Progenitor cell of endocrine pancreas (in vitro differentiated cells): ENCODE measurements at places on chromosomes 4 and X. TPM values are rescaled to one million over a fixed set of nuclear protein-coding genes. Genes with fewer than 3 reads are reported as not detected.

- H3K4me1 ChIP-seq = peaks cover 3% of the 10 kb centered on the region
- peak overlapping the region; percentile 85 for H3K4me3 ChIP-seq
- H3K27ac ChIP-seq = no peak overlapping the region
- no peak for DNase-seq
- H3K27me3 ChIP-seq = peaks cover 47% of the 10 kb centered on the region
Observed at GRCh38 chr4:168317621-168318020, 931 bp downstream of the DDX60 start.

The SPANXC gene
- not detected in 2 replicates for total RNA-seq

DNA sequence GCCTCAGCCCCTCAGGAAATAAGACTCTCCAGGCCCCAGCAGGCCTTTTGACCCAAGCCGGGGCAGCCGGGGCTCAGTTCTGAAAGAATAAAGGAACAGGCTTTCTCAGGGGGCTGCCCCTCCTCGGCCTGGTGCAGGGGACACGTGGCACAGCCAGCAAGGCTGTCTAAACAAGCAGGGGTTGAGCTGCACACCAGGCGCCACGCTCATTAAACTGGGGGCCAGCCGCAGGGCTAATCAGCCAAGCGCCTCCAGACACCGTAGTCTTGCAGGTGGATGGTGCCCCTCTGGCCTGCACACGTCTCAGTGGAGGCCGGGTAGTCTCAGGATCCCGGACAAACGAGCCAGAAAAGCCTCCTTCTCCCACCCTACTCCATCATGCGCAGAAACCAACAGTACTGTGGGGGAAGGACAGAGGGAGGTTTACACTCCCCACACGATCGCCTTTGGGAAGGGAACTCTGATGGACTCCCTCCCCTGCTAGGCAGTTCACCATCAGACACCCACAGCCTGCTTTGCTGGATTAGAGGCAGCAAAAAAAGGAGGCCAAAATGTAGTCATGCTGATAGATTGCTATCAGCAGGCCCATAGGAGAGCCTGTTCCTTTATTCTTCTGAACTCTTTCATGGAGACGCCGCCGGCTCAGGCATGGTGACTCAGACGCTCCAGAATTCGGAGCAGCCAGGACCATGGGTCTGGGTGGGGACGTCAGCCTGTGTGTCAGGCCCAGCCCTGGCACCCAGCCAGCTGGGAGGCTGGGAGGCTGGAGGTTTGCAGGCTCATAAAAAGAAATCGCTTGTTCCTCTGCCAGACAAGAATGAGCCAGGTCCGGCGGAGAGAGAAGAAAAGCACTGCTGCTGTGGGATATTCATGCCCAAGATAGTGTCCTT is 342.4 kb downstream of the BCOR start:
- no peaks in the 10 kb centered on the region for H3K36me3 ChIP-seq
- no peak overlapping the region for H3K4me3 ChIP-seq
- H3K4me1 ChIP-seq = peaks cover 9% of the 10 kb centered on the region
- no peak for DNase-seq
- H3K27me3 ChIP-seq = peaks cover 5% of the 10 kb centered on the region
- H3K27ac ChIP-seq = no peak overlapping the region

The CSAG1 gene
- not detected in 2 replicates for total RNA-seq

- H3K36me3 ChIP-seq = peaks cover 12% of the 10 kb centered on the region
- peak overlapping the region; percentile 81 for H3K4me3 ChIP-seq
- H3K27me3 ChIP-seq = no peaks in the 10 kb centered on the region
- peaks cover 16% of the 10 kb centered on the region for H3K4me1 ChIP-seq
- DNase-seq = no peak
- peak overlapping the region; percentile 92 for H3K27ac ChIP-seq
Observed at GRCh38 chr4:40750461-40751258, 905 bp downstream of the NSUN7 start.

- no peak within 1 kb of the TSS for H3K27ac ChIP-seq
- H3K4me1 ChIP-seq = no peaks in the 10 kb centered on the region
- no peaks in the 10 kb centered on the region for H3K36me3 ChIP-seq
- no peak for DNase-seq
Observed at GRCh38 chrX:139965421-139965820, at the start of gene CXorf66. TSS of gene CXorf66 (minus strand) at chrX:139965521. CDS start at chrX:139965496, 25 bp downstream.

The AKAP4 gene
- total RNA-seq = not detected in 2 replicates

GRCh38 chr4:108851366-108851765 is 88.5 kb upstream of the ETNPPL start:
- no peaks in the 10 kb centered on the region for H3K36me3 ChIP-seq
- H3K4me1 ChIP-seq = no peaks in the 10 kb centered on the region
- H3K27ac ChIP-seq = no peak overlapping the region
- no peak for DNase-seq
- no peak overlapping the region for H3K4me3 ChIP-seq

DNA sequence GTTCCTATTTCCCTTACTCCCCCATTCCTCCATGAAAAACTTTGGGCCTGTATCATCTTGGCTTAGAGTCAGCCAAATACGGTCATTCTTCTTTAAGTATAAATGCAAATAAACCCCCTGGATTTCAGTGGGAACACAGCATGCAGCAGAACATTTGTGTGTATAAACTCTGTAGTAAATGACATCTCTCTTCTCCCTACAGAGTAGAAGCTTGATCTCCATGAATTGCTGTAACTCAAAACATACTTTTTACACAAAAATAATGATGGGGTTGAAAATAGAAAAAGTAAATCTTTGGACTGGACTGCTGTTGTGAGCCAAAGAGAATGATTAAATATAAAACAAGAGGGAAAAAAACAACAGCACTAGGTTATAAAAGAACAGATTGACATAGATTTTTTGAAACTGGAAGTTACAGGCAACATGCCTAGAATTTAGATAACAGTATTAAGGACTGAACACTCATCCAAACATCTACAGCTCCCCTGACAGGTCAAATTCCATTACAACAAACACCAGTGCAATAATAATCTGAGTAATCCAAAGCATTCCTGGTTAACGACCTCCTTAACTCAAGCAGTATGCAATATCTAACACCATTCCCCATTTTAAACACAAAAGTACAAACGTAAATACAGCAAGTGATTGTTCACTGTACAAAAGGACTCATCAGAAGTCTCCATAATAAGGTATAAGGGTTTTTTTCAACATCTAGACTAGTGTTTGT is 30.7 kb downstream of the TSPAN5 start:
- H3K27ac ChIP-seq = no peak overlapping the region
- peaks cover 20% of the 10 kb centered on the region for H3K27me3 ChIP-seq
- H3K4me3 ChIP-seq = no peak overlapping the region
- H3K4me1 ChIP-seq = peaks cover 27% of the 10 kb centered on the region

The STS gene
- 7.6 and 7.8 TPM in 2 replicates for total RNA-seq

The FGB gene
- 37.7 and 63.3 TPM in 2 replicates for total RNA-seq

GRCh38 chrX:7614616-7615015 is 228.4 kb upstream of the VCX start:
- no peak overlapping the region for H3K4me3 ChIP-seq
- H3K36me3 ChIP-seq = no peaks in the 10 kb centered on the region
- no peak overlapping the region for H3K27ac ChIP-seq
- peaks cover 3% of the 10 kb centered on the region for H3K27me3 ChIP-seq
- no peaks in the 10 kb centered on the region for H3K4me1 ChIP-seq
